Fibroblast of villous mesenchyme (primary cell): ENCODE measurements at places on chromosomes 1 and 21. TPM values are rescaled to one million over a fixed set of nuclear protein-coding genes. Genes with fewer than 3 reads are reported as not detected.

S100A7A gene
- total RNA-seq, result not detected in 2 replicates

TMOD4 gene
- not detected in 2 replicates for total RNA-seq

RNU5D-1 gene
- total RNA-seq, result not detected in 2 replicates

CNTN2 gene
- not detected in 2 replicates for total RNA-seq

HSPA6 gene
- under 0.01 TPM in 2 replicates for total RNA-seq

LAX1 gene
- under 0.01 TPM in 1 of 2 replicates, not detected in the other for total RNA-seq
